ENCODE measurements at places on chromosomes 11 and 22.

DNA sequence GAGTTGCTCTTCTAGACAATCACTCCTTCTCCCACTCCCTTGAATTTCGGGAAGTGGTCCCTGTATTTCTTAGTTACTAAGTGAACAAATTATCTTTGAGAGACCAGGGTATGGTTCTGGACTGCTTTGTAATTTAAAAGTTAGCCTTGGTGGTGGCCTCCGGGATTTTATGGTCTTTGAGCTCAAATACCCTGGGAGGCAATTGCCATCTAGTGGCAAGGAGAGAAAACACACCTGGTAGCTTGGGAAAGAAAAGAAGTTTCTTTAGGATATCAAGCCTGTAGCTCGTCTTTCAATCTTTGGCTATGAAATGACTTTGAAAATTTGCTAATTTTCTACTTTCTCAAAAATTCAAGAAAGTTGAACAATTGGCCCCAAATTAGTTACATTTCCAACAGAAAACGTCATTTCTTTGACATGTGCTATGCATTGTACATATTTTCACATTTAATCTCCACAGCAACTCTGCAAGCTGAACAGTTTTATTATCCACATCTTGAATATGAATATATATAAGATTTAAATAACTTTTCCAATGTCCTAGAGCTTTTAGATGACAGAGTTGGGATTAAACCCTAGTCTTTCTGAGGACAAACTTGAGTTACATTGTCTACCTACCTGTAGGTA, 39.1 kb downstream of the MMP27 start:
- DNase-seq: no peak

GRCh38 chr11:134863294-134863693, 451.3 kb upstream of the B3GAT1 start:
- DNase-seq: no peak

DNA sequence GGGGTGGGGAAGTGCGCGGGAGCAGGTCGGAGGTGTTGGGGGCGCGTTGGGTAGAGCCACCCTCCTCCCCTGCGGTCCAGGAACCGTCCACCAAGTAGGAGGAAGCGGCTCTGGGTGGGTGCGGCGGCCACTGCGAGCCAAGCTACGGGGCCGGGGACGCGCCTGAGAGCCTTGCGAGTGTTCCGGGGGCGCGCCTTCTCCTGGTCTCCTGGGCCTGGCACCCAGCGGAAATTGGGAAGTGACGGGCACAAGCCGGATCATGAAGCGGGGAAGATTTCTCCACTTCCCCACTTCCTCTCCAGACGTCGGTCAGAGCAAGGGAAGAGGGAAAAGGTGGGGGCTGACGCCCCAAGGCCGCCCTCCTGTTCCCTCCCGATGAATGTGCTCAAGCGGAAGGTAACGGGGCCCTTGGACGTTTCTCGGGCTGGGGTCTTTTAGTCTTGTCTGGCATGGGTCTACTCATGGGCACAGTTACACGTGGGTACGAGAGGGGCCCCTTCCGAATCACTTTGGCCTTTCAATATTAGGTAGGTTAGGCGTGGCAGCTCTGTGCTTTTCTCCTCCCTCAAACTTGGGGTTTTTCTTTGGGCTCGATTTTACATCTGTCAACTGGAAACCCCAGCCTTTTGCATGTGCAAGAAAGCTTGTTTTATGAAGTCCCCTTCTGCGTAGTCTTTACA, 865 bp downstream of the RBM14 start:
- no peak for DNase-seq

DNA sequence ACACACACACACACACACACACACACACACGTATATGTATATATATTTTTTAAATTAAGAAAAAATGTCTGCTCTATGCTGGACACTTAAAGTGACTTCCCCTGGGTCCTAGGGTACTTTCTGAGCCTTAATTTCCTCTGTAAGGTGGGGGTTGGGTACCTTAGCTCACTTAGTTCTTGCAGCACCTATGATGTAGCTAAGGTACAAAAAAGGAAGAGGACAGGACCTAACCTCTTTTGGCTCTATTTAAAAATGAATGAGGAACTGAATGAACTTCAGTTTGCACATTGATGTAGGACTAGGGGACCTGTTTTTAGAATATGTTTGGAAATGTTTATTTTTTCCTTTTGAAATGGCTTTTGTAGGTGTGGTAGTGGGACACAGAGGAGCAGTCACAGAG, 11.1 kb downstream of the SREBF2 start:
- DNase-seq: no peak

DNA sequence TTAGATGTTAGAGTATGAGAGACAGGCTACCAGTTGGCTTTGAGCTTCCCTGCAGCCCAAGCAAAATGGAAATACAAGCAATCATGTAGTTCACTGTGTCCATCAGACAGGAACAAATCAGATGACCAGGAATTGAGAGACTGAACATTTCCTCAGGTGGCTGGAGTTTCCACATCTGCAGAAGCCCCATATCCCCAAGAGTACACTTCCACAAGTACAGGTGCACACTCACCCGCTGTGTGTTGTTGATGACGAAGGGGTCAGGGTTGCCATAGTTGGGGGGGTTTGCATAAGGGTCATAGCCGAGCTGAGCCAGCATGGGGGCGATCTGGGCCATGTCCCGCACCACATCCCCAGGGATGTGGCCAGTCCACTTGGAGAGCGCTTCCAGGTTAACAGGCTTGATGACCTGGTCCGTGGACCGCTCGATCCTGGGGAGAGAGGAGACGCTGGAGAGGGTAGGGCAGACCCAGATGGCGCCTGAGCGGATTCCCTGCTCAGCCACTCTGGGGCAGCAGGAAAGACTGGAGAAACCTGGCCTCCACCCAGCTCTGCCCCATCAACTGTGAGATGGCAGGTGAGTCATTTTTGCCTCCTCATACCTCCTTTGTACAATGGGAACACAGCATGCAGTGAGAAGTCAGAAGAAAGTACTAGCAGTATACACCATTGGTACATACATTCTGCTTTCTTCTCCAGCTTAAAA, 23.9 kb upstream of the TFIP11 start:
- DNase-seq: no peak

Measured in stimulated activated naive CD4-positive, alpha-beta T cell (primary cell).